Stimulated activated CD8-positive, alpha-beta memory T cell treated with anti-CD3 and anti-CD28 coated beads, Interleukin-12 subunit alpha, Interleukin-12 subunit beta, amount 100 ng/mL, for 4 hours (primary cell): ENCODE measurements at places on chromosomes 2 and 18.

- no peak for DNase-seq
These were observed 71.5 kb upstream of the SCN7A start for GRCh38 chr2:166565501-166565900.

GRCh38 chr2:228378696-228379425, 197.4 kb upstream of the SPHKAP start:
- no peak for DNase-seq

- DNase-seq = no peak
These were observed 22.1 kb downstream of the GCKR start for GRCh38 chr2:27518782-27519113.

- DNase-seq = no peak
These were observed 260.0 kb downstream of the FSIP2 start for GRCh38 chr2:185998562-185999070.

DNA sequence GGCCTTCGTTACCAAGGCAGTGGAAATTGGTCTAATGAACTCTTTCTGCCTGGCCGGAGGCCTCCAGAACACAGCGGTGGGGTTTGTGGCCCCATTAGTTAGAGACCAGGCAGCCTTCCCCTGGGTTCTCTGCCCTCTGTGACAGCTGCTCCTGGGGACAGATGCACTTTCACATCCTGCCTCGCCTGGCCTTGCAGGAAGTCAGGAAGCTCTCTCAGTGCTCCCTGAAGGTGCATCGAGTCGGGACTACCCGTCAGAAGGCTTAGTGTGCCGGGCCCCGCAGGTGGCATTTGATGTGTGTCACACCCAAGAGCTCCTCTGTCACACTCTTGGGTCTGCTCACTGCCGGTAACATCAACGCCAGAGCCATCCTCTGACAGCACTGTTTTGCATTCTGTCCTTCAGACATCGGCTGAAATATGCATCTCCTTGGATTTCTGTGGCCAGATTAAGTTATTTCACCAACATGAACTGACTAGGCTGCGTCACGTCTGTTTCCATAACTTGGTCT, 158.3 kb downstream of the LDLRAD4 start:
- peak; percentile 22 for DNase-seq

GRCh38 chr18:13332874-13333273, 114.3 kb downstream of the LDLRAD4 start:
- DNase-seq = no peak

GRCh38 chr2:165203689-165204559, at the start of gene SCN3A:
Gene SCN3A, minus strand, starts transcription at chr2:165204050. Its CDS starts 27,656 bp downstream, at chr2:165176394.
- DNase-seq = no peak

DNA sequence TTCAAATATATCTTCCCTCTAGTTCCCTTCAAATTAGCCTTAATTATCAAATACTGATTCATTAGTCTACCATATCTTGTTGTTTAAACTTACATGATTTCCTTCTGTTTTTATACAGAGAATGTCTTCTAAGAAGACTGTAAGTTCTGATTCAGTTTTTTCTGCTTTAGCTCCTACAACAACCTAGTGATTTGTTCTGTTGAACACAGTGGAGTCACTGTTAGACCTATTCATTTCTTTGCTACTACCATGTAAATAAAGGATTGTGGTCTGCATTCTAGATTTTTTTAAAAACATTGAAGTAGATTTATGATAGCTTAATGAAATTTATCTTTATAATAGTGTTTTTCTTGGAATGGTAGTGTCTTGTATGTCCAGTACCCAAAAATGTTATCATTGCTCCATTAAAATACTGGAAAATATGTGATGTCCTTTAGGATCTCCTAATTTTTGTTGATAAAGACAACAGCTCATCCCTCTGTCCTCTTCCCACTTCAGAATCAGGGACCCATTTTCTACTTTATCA, 146.4 kb downstream of the MBD5 start:
- DNase-seq = no peak

- DNase-seq = no peak
These were observed 86.6 kb downstream of the EVA1A start for GRCh38 chr2:75474115-75474514.

DNA sequence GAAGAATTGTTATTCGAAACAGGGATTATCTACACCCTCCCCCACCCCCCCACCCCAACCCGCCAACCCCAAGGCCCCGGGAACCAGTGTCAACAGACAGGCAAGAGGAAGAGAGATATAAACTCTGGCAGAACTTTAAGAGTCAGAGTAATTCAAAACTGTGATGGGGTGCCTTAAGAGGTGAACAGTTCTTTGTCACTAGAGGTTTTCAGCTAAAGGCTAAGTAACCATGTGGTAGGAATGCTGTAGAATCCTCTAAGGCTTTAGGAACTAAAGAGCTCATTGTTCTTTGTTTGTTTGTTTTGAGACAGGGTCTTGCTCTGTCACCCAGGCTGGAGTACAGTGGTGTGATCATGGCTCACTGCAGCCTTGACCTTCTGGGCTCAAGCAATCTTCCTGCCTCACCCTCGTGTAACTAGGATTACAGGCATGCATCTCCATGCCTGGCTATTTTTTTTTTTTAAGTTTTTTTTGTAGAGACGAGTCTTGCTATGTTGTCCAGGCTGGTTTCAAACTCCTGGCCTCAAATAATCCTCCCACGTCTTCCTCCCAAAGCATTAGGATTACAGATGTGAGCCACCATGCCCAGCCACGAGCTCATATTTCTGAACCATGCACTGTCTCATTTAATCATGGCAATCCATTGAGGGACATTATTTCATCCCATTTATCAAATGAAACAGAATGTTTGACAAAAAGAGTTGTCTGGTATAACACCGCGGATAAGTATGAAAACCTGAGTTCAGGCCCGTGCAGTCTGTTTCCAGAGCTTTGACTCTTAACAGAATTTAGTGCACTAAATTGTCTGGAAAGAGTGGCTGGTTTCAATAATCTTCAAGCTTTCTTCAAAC, 20.8 kb upstream of the TMEM17 start:
- no peak for DNase-seq

DNA sequence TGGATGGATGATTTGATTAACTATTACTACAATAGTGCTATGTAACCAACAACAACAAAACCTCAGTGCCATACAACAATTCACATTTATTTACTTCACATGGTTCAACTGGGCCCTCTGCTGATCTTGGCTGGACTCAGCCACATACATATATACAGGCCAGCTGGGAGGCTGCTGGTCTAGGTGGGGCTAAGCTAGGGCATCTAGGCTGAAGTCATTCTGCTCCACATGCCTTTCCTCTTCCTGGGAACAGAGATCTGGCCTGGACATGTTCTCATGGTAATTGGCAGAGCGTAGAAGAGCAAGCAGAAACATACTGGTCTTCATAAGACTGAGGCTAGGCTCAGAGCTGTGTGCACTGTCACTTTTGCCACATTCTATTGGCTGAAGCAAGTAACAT, 102.8 kb upstream of the RNF152 start:
- no peak for DNase-seq

DNA sequence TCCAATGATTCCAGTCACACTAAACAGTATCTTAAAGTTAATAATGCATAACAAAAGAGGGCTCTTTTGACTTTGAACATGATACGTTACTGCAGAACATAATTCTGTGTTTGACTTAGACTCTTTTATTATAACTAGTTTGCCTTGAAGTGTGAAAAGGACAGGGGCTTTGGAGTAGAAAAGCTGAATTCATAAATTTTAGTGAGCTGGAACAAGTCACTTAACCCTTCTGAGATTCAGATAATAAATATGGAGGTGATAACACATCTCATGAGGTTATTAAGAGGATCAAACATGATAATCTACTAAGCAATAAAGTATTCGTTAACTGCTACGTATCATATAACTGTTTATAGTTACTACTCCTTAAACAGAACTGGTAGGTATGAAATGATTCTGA, 44.7 kb upstream of the FLACC1 start:
- DNase-seq = no peak

- no peak for DNase-seq
These were observed 49.7 kb downstream of the STK25 start for GRCh38 chr2:241458687-241459086.

- DNase-seq = no peak
These were observed 53.2 kb downstream of the UXS1 start for GRCh38 chr2:106140913-106141312.

DNA sequence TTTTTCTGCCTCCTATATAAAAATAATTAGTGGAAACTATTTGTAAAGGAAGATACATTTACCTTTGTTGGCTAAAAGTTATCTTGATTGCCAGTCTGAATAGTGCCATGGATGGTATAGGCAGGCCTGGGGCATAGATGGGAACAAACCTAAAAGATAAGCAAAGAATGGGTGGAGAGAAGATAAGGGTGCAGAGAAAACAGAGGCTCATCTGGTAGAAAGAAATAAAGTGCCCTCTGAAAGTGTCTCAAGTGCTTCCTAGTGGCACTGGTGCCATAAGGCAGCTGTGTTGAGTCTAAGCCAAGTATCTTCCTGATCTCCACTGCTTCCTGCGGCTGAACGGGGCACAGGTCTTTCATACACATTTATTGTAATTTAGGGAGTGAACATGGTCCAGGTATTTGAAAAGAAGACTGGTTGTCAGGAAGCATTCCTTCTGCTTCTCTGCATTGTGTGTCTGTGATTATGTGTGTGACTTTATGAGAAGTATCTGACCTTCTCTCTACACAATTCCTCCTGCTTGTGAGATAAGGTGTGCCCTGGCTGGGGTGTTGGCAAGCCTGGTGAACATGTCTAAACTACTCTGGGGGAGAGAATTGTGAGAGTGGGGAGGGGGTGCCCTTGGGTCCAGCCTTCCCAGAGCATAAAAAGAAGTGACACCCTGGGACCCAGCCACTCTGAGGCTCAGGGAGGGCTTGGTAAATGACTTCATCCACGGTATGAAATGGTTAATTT, 280.5 kb downstream of the CAMKMT start:
- no peak for DNase-seq

DNA sequence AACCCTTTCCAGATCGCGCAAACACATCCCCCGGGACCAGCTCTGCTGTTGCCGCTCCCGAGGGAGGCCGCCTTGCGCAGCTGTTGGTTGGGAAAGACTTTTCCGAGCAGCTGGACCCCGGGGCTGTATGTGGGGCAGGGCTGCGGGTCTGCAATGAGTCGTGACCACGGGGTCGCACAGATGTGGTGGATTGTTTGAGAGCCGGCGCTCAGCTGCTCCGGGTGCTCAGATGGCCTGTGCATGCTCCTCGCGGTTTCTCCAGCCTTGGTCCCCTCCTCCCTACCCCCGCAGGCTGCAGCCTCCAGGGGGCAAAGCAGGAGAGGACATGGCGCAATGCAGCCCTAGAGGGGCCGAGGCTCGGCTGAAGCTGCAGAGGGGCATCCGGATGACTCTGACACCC, 105.2 kb upstream of the OTOS start:
- DNase-seq = no peak

DNA sequence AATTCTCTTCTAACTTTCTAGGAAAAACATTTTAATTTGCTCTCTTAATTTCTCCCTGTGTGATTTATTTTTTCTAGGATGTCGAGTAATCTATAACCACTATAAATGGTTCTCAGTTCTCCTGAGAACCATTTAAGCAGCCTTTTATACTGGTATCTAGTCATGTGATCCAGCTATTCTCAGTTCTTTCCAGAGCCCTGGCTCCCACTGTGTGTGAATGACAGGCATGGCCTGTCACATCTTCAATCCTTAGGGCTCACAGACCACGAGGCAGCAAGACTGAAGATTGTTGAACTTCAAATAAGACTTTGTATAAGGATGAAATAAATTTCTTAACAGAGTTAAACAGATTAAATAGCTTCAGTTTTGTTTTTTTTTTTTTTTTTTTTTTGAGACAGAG, 219.4 kb downstream of the HNMT start:
- DNase-seq = no peak

GRCh38 chr2:186780701-186781316, 68.2 kb downstream of the ZSWIM2 start:
- DNase-seq = no peak

GRCh38 chr2:219207884-219208740, 1.5 kb downstream of the ZFAND2B start:
- DNase-seq = no peak

GRCh38 chr2:20223407-20224163, 1.3 kb downstream of the SDC1 start:
- no peak for DNase-seq
